Naive thymus-derived CD8-positive, alpha-beta T cell (primary cell): ENCODE measurements at places on chromosomes 6 and 20.

DNA sequence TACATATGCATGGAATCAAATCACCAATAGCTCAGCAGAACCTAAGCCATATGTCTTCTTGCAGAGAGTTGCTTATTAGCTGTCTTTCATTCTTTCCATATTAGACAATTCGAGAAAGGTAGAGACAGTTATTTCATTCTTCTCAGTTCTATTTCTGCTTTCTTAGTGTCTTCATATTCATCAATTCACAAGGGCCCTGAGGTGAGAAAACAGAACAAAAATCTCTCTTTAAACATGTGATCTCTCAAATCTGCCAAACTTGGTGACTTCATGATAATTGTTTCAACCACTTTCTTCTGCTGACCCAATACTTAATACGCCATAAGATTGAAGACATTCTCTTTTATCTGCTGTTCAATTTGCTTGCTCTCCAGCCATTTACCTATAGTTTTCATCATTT is 229.7 kb upstream of the MARCKS start:
- no peak for DNase-seq

DNA sequence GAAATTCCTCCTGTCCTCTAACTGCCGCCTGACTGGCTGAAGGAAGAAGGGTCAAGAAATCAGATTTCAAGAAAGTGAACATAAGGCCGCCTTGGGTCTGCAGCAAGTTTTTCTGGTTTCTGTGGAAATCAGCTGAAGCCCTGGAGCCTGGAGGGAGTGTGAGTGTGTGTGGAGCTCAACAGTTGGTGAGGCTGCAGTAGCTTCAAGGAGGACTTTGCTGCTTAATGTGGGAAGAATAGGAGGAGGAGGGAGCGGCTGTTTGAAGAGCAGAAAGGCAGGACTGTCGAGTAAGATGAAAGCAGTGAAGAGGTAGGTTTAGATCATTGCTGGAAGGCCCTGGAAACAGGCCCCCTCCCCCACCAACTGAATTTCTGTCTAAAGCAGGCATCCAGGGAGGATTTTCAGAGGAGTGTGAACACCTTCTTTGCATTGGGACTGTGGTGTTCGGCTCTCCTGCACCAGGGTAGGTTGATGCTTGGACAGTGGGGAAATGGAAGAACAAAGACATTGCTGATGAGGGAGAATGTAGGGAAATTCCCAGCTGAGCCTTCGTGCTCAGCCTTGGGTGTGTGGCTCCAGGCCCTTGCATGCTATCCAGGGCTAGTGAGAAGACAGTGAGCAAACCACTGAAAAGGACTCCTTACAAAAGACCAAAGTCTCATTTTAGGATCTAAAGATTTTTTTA is 79.5 kb upstream of the VSTM2L start:
- DNase-seq = no peak

DNA sequence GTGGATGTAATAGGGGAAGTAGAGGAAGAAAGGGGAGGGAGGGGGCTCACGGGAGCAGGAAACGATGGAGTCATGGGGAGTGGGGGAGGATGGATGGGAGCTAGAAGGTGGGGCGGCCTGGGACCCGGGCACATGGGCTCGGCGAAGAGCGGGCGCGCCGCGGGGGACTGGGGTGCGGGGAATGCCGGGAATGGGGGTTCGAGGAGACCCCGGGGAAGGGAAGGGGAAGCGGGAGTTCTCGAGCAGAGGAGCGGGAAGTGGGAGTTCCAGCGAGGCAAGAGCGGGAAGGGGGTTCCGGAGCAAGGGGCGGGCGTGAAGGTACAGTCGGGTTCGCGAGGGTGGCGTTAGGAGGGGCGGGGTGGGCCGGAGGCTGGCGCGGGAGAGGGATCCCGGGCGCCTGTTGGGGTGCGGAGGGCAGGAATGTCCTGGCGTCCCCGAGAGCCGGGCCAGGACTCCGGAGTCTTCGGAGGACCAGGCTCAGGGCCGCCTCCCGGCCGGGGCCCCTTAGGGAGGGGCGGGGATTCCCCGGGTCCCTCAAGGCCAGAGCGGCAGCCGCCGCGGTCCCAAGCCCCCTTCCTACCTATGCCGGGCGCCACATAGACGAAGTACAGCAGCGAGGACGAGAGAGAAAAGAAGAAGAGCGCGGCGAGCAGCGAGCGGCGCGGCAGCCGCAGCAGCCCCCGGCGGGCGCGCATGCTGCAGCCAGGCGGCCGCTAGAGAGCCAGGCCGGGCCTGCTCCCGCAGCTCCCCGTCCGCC is 504 bp downstream of the B4GALT5 start:
- DNase-seq = no peak

DNA sequence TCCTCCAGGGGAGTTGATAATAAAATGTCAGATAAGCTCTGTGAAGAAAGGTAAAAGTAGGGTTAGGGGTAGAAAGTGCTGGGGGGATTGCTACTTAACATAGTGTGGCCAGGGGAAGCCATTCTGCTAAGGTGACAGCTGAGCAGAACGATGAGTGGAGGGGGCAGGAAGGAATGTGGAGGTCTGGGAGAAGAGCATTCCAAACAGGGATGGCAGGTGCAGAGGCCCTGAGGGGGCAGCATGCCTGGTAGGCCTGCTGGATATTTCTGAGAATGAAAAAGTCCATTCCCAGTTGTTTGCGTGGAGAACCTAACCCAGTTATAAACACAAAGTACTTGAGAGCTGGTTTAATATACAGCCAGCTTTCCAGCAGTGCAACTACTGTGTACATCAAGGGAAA is 9.3 kb downstream of the GFRA4 start:
- DNase-seq = no peak

DNA sequence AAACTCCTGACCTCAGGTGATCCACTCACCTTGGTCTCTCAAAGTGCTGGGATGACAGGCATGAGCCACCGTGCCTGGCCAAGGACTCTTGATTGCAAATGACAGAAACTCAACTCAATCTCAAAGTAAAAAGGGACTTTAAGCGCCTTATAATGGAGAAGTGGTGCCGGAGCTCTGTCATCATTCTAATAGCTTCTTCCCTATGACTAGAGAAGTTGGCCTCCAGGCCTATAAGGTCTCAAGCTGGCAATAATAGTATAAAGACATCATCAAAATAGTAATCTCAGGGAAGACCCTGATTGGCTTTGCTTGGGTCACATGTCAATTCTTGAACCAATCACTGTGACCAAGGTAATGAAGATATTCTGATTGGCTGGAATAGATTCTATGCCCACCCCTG is 8.5 kb upstream of the KIAA1755 start:
- DNase-seq = no peak

DNA sequence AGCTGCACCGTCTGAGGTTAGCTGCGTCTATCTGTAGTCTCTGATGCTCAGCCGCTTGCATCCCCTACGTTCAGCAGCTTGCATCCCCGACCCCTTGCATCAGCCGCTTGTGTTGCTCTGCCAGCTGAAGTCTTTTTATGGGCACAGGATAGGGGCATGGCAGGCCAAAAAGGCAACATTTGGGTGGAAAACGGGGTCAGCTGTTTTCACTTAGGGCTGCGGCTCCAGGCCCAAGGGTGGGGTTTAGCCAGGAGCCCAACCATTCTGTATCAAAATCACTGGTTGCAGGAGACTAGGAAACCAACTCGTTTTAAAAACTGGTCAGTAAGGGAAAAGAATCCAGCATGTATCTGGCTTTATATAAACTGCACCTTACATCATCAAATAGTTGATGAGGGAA is 49.9 kb downstream of the FAM50B start:
- DNase-seq = no peak

GRCh38 chr20:60447703-60448102 is 489.5 kb downstream of the CDH26 start:
- no peak for DNase-seq

- no peak for DNase-seq
Measured at GRCh38 chr6:54929245-54929909, 82.8 kb downstream of the FAM83B start.

- DNase-seq = no peak
Measured at GRCh38 chr20:1338096-1338495, 9.2 kb upstream of the SDCBP2 start.

DNA sequence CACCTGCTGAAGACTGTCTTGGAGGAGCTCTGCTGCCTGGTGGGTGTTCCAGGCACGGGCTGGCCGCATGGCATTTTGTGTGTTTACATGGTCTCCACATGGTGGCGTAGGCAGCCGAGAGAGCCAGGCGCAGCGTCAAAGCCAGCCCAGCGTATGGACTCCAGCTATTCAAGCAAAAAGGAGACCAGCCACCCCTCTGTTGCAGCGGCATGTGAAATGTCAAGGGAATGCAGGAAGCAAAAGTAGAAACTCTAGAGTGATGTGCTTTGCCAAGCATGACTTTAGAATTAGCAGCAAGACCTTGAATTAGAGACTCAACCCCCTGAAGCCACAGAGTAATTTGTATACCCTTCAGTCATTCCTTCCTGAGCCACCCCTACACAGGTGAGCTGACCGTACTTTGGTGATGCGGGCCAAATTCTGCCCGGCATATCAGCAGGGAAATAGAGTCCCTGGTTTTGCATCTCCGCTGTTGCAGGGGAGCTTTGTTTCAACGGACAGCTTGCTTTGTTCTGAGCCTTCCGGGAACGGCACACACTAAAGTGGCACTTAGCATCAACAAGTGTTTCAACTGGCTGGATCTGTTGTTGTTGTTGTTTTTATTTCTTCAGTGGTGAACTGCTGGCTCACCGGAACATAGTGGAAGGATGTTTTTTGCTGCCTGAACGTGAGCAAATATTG is 48.5 kb downstream of the FNDC1 start:
- DNase-seq = no peak
